SK-N-SH treated with all-trans-retinoic acid at 6 μM for 48 hours (cell line): ENCODE measurements at places on chromosomes 4 and X.
A peak's percentile ranks its signal among the peaks of the same experiment; 100 is the strongest.

DNA sequence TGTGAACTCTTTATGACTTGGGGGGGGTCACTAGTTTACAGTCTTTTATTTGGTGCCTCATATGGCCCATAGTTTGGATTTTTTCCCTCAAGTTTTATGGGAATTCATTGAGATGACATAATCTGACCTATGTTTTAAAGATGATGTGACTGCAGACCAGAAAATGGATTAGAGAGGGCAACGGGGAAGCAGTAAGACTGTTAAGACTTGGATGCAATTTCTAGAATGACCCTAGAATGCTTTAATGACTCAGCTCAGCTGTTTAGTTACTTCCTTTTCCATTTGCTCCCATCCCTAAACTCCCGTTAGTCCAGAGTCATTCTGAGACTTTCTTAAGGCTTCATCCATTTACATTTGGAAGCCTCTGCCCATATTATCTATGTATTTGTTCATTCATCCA is 59.9 kb upstream of the PDGFRA start:
- no peak for ATAC-seq

DNA sequence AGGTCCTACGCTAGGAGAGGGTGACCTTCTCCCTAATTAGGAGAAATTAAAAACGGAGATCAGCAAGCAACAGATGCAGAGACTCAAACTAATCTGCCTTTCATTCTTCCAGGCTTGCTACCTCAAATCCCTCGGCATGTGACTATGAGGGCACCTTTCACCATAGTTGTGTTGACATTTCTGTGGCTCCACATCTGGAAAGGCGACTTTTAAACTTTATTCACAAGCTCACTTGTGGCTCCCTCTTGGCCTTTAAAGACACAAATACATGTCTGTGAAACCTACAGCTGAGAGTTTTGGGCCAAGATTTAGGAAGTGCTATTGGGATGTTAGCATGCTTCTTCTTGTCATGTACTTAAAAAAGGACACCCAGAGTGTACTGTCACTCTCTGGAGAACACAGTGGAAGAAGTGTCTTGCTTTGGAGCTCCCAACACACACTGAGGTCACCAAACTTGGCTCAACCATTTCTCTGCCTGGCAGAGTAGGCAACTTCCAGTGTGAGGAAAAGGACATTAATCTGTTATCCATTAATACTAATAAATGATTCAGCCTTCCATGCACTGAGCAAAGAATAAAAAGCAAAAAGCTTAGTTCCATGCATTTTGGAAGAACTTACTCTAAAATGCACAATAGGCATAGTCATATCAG is 60.1 kb downstream of the LDB2 start:
- no peak for ATAC-seq

- no peak for ATAC-seq
Measured at GRCh38 chr4:112523008-112523721, 7.2 kb upstream of the NEUROG2 start.

GRCh38 chr4:121800638-121800960 is 524 bp upstream of the EXOSC9 start:
- ATAC-seq = peak; percentile 22

GRCh38 chrX:21838937-21839333 is 482 bp upstream of the MBTPS2 start:
- peak; percentile 10; the same call in 2 of the 3 replicates for ATAC-seq

- peak; percentile 3; the same call in 2 of the 3 replicates for ATAC-seq
Measured at GRCh38 chrX:136765821-136766356, 14.8 kb downstream of the ARHGEF6 start.

- ATAC-seq = no peak
Measured at GRCh38 chrX:48472851-48473703, 2.9 kb upstream of the FTSJ1 start.

- no peak for ATAC-seq
Measured at GRCh38 chr4:184420881-184421416, 53.4 kb downstream of the IRF2 start.

DNA sequence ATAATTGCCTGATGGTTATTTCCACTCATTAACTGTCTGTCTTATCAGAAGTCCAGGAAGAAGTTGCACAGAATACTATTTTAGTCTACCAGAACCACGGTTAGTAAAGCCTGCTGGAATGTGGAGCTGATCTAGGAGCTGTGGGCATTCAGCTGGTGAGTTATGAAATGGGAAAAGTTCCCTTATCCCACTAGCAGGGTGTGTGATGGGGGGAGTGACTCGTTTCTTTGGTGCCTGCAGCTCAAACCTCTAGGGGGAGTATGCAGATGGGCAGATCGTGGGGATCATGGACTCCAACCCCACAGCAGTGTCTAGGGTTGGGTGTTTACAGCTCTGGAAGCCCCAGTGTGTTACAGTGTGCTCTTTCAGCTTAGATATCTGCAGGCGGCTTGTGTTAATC is 305.7 kb upstream of the BOD1L1 start:
- no peak for ATAC-seq

GRCh38 chr4:52143815-52144214 is 92.7 kb downstream of the SPATA18 start:
- ATAC-seq = no peak

GRCh38 chr4:185847352-185848097 is 35.5 kb upstream of the SORBS2 start:
- peak; percentile 95 for ATAC-seq

GRCh38 chr4:102868153-102868780 is 525 bp upstream of the CISD2 start:
- peak; percentile 2 for ATAC-seq

DNA sequence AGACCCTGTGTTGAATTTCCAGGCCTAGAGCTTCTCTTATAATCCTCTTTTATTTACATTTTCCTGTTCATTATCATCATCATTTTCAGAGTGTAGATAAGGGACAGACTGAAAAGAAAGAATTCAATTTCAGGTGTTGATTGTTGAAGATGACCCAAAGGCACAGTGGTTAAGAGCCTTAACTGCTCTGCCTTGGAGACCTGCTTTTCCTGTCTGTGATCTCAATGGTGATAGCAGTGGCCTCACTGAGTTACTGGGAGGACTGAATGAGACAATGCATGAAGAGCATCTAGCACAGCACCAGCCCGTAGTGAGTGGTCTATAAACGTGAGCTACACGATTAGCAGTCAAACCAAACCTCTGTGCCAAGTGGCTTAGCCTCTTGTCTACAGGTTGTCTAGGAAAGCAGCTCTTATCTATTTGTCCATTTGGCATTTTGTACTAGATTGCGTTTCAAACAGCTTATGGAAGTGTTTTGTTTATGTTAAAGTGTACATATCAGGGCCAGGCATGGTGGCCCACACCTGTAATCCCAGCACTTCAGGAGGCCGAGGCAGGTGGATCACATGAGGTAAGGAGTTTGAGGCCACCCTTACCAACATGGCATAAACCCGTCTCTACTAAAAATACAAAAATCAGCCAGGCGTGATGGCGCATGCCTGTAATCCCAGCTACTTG is 41.5 kb downstream of the SETD7 start:
- no peak for ATAC-seq

DNA sequence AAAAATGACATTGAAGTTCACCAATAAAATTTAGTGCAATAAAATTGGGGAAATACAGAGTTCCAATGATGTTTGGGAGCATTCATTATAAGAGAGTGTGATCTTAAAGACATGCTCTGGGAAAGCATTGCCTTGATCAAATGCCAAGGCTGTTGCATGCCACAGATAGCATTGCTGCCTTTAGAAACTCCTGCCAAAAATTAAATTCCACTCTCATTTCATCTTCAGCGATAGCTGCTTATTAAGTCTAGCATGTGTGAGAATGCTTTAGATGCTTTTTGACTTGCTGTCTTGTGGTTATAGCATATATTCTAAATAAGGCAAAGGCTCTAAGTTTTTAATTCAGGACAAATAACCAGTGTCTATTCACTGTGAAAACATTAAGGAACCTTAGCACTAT is 49.3 kb downstream of the NPNT start:
- ATAC-seq = peak; percentile 82
